ENCODE measurements at places on chromosomes 11 and 22. TPM values are rescaled to one million over a fixed set of nuclear protein-coding genes. Genes with fewer than 3 reads are reported as not detected.
A peak's percentile ranks its signal among the peaks of the same experiment; 100 is the strongest.

DNA sequence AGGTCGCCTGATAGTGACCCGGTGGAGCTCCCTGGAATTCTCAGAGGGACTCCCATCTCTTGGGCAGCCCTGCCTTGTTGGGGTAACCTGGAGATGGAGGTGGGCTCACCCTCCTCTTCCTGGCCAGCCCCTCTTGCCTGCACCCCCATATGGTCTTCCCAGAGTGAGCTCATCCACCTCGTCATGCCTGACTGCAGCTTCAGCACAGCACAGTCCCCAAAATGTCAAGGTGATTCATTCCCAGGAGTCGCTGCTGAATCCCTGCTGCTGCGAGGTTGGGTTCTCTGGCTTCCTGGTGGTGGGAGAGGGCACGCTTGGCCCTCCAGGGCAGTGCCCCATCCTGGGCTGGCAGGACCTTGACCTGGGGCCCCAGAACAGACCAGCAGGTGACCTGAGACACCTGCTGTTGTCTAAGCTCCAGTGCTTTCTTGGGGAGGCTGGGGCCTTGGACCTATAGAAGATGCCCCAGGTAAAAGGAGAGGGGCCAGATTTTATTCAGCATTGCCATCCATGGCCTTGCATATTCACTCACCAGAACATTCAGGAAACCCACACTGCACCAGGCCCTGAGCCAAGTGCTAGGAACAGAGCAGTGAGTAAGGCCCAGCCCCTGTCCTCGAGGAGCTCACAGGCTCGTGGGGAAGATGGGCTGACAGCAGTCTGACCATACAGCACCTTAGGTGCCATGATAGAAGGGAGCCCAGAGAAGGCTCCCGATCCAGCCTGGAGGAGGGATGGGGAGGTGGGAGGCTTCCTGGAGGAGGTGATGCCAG lies 72.9 kb downstream of the CACNA1I start:
- DNase-seq = no peak

- no peak for DNase-seq
Observed at GRCh38 chr11:50098186-50098725, 65.6 kb downstream of the OR4C45 start.

UBQLN3 gene
- not detected for total RNA-seq

TANGO2 gene
- total RNA-seq = 31.5 TPM

RAB38 gene
- total RNA-seq = 2.2 TPM

ARHGAP8 gene
- 0.36 TPM for total RNA-seq

SCARF2 gene
- 0.33 TPM for total RNA-seq

GRCh38 chr11:61447601-61448551 lies 18.0 kb downstream of the SDHAF2 start:
- no peak for DNase-seq

BIRC3 gene
- total RNA-seq = 102 TPM

- no peak for DNase-seq
Observed at GRCh38 chr11:16743478-16743877, 5.0 kb downstream of the C11orf58 start.

DNA sequence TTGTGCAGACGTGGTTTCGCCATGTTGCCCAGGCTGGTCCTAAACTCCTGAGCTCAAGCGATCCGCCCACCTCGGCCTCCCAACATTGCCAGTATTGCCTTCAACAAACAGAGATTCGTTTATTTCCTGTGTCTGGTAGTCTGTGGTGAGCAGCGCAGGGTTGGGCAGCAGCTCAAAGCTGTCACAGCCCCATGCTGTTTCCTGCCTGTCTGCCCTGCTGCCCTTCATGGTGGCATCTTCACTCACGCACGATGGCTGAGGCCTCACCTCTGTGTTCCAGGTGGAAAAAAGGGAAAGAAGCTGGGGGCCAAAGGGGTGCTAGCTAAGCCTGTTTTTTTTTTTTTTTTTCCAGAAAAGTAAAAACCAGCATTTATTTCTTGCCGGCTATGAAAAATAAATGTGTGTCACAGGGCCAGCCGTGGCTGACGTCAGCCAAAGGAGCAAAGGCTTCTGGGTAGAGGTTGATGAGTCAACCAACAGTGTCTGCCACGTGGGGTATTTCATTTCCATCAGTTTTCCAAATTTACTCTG lies 28.8 kb downstream of the TBC1D22A start:
- DNase-seq = peak; percentile 92

MS4A1 gene
- total RNA-seq = not detected

CHADL gene
- total RNA-seq = 0.47 TPM

RIMBP3B gene
- 0.26 TPM for total RNA-seq

- DNase-seq = no peak
Observed at GRCh38 chr11:19283991-19284390, 43.2 kb upstream of the E2F8 start.

DNA sequence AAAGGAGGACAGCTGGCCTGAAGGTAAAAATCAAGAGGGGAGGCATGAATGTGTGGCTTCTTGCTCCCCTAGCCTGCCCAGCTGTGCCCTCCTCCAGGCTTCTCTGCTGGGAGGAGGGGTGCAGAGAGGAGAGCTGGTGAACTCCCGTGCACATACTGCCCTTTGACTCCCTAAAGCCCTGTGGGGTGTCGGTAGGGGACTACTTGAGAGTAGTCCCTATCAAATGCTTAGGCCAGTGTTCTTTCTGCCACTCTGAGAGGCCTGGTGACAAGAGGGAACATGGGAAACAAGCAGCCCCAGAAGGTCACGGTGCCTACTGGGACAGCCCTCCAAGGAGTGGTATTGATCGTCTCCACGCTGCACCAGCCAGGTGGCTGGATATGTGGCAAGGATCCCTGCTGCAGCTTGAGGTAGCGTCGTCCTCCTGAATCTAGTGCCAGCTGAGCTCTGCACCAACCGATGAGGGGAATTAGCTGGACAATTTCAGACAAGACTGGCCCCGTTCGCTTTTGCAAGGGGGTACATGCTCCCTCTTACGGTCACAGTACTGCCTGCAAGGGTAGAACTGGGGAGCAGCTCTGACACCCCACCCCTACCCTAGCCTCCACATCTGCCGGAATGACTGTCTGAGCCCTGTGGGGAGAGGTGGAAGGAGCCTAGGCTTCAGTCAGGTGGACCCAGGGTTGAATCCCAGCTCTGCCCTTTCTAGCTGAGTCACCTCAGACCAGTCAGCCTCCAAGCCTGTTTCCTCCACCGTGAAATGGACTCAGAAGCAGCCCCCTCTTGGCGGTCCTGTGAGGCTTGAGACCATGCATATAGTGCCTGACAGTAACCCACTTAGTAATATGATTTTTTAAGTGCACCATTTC lies 17.1 kb upstream of the C11orf96 start:
- DNase-seq = no peak

OR52E6 gene
- total RNA-seq = not detected

DNA sequence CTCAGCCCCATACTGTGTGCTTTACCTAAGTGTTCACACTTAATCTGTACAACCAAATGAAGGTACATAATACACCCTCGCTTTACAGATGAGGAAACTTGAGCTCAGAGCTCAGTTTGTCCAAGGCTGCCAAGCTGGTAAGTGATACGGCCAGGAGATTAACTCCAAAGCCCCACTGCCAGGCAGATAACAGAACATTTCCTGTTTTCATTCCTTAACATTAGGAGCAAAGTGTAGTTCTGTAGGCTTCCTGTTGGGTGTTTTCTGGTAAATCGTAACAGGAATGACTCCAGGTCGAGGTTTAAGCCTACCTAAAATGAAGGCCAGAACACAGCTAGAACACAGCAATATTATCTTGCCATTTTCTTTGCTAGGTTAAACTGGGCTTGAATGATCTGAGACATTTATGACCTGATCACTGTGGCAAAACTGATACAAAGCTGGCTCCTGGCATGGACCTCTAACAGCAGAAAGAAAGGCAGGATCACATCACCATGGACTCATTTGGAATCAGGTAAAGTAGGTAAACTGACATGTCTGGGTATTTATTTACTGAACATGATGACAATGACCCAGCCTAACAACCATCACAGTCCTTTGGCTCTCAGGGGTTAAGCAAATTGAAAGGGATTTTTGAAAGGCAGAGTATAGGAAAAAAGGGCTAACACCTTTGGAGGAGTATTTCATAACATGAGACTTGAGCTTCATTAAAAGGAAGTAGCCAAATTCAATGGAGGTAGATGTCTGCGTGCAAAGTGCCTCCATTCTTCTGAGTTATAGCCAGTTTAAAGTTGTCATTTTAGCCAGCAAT lies 3.9 kb upstream of the NUP50 start:
- no peak for DNase-seq

DNA sequence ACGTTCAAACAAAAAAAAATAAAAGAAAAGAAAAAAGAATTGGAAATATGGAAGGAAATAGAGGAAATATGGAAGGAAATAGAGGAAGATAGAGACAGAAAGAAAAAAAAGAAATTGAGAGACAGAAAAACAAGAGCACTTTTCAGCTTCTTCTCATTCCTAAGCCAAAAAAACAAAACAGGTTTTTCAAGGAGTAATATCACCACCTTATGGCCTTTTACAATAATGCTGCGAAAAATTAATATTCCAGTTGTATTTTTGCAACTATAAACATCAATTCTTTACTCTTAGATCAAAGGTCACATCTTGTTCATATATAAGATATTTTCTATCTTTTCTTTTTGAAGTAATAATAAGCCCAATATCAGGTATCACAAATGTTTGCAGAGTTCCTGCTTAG lies 328.3 kb downstream of the FAT3 start:
- no peak for DNase-seq

DNA sequence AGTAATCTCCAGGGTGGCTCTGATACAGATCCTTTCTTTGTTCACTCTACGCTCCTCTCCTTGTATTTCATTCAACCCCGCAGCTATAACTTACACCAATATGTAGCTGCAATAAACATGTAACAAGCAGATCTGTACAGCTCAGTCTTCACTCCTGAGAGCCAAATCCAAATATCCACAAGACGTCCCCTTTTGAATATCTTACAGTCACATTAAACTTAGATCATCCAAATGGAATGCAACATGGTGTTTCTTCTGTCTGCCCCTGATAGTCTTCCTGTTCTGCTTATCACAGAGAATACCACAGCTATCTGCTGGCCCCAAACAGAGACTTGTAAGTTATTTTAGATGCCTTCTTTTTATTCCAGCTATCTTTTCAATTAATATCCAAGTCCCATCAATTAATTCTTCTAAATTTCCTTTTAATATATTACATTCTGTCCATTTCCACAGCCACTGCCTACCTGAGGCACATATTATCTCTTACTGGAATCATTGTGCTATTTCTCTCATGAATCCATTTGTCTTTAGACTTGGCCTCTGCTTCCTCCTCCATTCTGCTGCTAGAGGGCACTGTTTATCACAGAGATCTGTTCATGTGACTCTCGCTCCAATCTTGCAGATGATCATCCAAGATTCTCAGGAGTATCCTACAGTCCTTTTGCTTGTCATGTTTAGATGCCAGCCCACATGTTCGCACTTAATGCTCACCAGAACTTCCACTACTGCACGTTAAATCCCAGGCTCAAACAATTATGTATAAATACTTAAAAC lies 908.6 kb downstream of the NTM start:
- DNase-seq = no peak

DNA sequence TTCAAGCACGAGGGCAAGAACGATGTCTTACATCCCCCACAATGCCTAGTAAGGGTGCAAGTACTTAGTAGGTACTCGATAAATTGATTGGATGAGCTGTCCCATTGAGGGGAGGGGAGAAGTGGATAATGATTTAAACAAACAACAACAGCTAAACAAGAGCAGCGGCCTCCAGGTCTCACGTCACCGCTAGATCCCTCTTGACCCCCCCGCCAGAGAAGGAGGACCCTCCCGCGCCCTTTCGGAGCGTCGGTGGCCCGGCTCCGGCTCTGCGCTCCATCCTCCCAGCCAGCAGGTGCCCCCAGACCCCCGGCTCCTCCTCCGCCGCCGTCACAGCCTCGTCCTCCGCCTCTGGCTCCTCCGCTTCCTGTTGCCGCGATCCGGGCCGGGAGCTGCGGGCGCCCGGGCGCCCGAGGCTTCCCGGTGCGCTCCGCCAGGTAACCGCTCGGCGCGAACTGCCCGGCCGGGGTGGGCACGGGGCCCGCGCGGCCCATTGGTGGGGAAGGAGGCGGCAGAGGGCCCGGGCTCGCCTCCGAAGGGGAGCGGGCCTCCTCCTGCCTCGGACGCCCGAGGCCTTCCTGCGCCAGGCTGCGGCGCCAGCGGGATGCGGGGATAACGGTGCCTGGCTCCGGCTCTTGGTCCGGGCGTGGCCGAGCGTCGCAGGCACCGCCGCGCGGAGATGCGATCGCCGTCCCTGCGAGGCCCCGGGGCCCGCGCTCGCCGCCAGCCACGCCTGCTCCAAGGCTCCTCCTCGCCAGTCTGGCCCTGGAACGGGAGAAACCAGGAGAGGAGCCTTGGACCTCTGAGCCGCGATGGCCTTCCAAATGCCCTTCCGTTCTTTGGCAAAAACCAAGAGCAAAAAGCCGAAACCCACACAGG lies at the start of gene TLCD5:
TSS of gene TLCD5 (plus strand) at position 368 of the 879 bp plus-strand sequence. CDS start 2,143 bp downstream, outside the sequence.
- DNase-seq = peak; percentile 81

DNA sequence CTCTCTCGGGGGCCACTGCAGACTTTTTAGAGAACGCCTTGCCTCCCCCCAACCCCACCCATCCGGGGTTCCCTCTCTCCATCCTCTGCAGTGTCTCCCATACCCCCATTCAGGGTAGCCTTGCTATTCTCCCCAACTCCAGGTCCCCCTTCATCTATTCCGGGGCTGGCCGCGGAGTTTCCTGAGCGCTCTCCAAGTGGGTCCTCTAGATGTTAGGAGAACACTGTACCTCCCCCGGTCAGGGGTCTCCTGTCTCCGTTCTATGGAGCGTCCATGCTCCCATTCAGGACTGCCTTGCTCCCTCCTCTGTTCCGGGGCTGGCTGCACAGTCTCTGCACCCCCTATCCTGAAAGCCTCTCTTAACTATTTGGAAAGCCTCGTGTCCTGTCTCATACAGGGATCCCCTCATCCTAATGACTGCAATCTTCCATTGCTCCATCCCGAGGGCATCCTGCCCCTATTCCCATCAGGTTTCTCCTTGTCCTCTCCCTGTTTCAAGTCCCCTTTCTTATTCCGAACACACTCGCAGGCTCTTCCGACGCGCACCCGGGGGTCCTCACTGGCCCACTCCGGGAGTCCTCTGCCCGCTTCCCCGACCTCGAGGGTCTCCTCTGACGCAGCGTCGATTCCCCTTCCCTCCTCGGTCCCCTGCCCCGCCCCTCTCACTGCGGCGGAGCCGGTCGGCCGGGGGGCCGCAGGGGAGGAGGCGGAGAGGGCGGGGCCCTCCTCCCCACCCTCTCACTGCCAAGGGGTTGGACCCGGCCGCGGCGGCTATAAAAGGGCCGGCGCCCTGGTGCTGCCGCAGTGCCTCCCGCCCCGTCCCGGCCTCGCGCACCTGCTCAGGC lies at the start of gene NEFH:
TSS of gene NEFH (plus strand) at position 802 of the 845 bp plus-strand sequence. CDS start 45 bp downstream, outside the sequence.
- no peak for DNase-seq

DNA sequence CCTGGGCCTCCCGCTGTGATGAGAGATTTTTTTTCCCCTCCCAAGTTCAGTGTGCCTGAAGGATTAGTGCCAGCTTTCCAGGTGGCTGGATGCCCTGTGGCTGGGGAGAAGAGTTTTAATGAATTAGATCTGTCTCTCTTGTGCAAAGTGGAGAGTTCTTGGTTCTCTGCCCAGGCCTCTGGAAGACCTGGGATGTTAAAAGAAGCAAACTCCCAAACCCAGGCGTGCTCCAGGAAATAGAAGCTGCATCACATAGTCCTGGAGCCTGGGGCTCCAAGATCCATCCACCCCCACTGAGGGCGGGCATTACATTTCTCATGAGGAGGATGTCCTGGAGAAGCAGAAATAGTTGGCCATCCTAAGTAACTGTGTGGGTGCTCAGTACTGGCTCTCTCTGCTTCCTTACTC lies 30.6 kb downstream of the SDHAF2 start:
- no peak for DNase-seq

APOA1 gene
- not detected for total RNA-seq
